ENCODE measurements at places on chromosomes 13 and 19. TPM values are rescaled to one million over a fixed set of nuclear protein-coding genes. Genes with fewer than 3 reads are reported as not detected.

The FLT1 gene
- 1.3 TPM for total RNA-seq

GRCh38 chr13:48993150-48993549 is 17.4 kb downstream of the FNDC3A start:
- no peaks in the 10 kb centered on the region for H3K27me3 ChIP-seq
- no peak overlapping the region for H3K4me3 ChIP-seq
- H3K36me3 ChIP-seq, result peaks cover 44% of the 10 kb centered on the region
- H3K4me1 ChIP-seq, result peaks cover 11% of the 10 kb centered on the region
- no peak overlapping the region for H3K27ac ChIP-seq
- DNase-seq, result no peak

DNA sequence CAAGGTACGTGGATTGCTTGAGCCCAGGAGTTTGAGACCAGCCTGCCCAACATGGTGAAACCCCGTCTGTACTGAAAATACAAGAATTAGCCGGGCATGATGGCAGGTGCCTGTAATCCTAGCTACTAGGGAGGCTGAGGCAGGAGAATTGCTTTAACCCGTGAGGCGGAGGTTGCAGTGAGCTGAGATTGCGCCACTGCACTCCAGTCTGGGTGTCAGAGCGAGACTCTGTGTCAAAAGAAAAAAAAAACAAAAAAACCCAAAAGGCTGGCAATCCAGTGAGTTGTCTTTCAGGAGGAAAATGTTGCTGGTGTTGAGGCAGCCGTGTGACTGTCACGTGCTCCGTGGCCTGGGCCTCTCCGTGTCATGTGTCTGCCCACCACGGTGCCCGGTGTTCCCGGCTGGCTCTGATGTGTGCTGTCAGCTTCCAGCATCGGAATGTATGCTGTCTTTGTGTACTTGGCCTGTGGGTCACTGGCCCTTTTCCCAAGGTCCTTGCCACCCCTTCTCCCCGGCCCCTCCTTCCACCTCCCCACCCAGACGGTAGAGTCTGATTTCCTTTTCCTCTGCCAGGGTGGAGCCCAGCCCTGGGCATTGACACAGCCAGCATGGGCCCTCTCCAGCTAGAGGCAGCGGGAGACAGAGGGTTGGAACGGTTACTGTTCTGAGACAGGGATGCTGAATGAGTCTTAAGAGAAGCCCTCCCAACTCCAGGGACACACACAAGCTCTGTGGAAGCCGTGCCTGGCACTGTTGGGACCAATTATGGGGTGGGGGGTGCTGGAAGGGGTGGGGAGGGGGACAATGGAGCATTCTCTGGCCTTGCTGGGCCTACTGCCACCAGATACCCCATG is 7.2 kb upstream of the TUBB4A start:
- peaks cover 10% of the 10 kb centered on the region for H3K4me1 ChIP-seq
- no peaks in the 10 kb centered on the region for H3K27me3 ChIP-seq
- no peak overlapping the region for H3K27ac ChIP-seq
- no peak for DNase-seq

DNA sequence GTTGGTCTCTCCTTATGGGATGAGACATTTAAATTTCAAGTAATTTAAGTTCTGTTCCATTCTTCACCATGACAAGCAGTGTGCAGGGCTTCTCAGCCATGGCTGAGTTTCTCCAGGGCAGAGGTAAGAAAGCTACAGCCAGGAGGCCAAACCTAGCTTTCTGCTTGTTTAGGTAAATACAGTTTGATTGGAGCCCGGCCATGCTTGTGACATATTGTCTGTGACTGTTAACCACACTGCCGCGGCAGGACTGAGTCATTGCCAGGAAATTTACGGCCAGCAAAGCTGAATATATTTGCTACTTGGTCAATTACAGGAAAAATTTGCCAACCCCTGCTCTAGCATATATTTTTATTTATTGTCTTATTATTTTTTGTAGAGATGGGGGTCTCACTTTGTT is 10.7 kb downstream of the NLRP8 start:
- H3K4me3 ChIP-seq, result no peak overlapping the region
- no peaks in the 10 kb centered on the region for H3K4me1 ChIP-seq
- no peaks in the 10 kb centered on the region for H3K36me3 ChIP-seq
- no peak for DNase-seq

The IL17D gene
- 0.18 TPM for total RNA-seq

GRCh38 chr19:45676851-45677263 is 8.8 kb downstream of the GIPR start:
- DNase-seq, result peak; percentile 62
- no peaks in the 10 kb centered on the region for H3K36me3 ChIP-seq
- peaks cover 25% of the 10 kb centered on the region for H3K4me1 ChIP-seq
- H3K27ac ChIP-seq, result peak overlapping the region; percentile 52
- H3K27me3 ChIP-seq, result peaks cover 2% of the 10 kb centered on the region

DNA sequence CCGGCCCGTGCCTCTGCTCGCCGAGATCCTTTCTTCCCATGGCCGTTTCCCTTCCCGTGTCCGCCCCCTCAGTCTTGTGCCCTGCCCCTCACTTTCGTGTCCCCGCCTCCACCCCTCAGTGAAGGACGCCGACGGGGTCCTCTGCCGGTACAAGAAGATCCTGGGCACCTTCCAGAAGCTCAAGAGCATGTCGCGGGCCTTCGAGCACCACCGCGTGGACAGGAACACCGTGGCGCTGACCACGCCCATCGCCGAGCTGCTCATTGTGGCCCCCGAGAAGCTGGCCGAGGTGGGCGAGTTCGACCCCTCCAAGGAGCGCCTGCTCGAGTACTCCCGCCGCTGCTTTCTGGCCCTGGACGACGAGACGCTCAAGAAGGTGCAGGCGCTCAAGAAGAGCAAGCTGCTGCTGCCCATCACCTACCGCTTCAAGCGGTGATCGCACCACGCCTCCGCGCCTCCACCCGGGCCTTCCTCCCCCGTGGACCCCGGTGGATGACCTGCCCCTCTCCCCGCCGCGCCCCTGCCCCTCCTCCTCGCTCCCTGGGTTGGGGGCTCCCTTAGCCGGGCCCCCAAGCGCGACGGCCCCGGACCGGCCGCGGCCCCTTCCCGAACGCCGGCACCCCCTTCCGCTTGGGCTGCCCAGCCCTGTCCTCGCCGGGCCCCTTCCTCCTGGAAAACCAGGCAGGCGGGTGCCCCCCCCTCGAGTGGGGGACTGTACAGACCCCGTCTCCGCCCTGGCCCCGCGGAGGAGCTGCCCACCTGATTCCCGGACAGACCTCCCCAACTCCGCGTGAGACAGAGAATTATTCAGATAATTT is 2.3 kb upstream of the U2AF2 start:
- peaks cover 39% of the 10 kb centered on the region for H3K4me1 ChIP-seq
- no peak for DNase-seq
- peaks cover 30% of the 10 kb centered on the region for H3K36me3 ChIP-seq
- no peak overlapping the region for H3K27ac ChIP-seq
- H3K27me3 ChIP-seq, result no peaks in the 10 kb centered on the region

GRCh38 chr13:20528452-20528851 is 2.8 kb upstream of the CRYL1 start:
- no peak overlapping the region for H3K4me3 ChIP-seq
- H3K36me3 ChIP-seq, result peaks cover 3% of the 10 kb centered on the region
- DNase-seq, result no peak
- H3K27ac ChIP-seq, result no peak overlapping the region
- H3K4me1 ChIP-seq, result peaks cover 22% of the 10 kb centered on the region

GRCh38 chr13:100604918-100605710 is 16.5 kb upstream of the GGACT start:
- H3K4me1 ChIP-seq, result peaks cover 27% of the 10 kb centered on the region
- peaks cover 56% of the 10 kb centered on the region for H3K36me3 ChIP-seq
- no peak overlapping the region for H3K4me3 ChIP-seq
- no peak overlapping the region for H3K27ac ChIP-seq
- no peaks in the 10 kb centered on the region for H3K27me3 ChIP-seq

DNA sequence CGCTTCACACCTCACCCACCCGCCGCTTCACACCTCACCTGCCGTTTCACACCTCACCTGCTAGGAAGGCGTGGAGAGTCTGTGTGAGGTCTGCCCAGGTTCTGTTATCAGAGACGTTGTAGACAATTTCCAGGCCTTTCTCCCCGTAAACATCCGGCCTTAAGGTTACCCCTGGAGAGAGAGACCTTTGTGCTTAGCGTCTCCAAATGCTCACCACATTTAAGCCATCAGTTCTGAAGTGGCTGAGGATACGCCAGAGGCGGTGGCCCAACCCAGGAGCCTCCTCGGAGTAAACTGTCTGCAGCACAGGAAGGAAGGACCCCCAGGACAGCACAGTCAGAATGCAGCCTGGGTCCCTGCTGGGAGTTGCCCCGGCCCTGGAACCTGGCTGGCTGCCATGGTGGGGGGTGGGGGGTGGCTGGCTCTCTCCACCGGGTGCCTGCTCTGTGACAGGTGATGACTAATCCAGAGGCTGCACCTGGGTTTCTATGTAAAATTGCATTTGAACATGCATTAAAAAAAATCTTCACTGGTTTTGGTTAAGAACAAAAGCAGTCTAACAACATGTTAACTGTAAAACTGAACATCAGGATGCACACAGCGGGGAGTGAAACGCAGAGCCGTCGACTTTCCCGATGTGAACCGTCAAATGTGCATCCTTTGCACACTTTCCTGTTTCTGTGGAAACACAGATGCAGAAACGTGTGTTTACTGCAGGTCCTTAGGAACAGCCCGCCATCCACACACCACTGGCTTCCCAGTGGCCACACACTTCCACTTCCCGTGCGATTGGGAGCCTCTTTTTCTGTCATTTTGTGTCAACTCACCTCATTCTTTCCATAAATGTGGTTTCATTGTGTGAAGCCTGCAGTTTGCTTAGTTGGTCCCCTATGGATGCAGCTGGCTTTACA is 4.5 kb downstream of the ATP4B start:
- H3K4me3 ChIP-seq, result no peak overlapping the region
- no peaks in the 10 kb centered on the region for H3K27me3 ChIP-seq
- H3K4me1 ChIP-seq, result peaks cover 3% of the 10 kb centered on the region
- no peak overlapping the region for H3K27ac ChIP-seq

The FXYD7 gene
- total RNA-seq, result 5.2 TPM

DNA sequence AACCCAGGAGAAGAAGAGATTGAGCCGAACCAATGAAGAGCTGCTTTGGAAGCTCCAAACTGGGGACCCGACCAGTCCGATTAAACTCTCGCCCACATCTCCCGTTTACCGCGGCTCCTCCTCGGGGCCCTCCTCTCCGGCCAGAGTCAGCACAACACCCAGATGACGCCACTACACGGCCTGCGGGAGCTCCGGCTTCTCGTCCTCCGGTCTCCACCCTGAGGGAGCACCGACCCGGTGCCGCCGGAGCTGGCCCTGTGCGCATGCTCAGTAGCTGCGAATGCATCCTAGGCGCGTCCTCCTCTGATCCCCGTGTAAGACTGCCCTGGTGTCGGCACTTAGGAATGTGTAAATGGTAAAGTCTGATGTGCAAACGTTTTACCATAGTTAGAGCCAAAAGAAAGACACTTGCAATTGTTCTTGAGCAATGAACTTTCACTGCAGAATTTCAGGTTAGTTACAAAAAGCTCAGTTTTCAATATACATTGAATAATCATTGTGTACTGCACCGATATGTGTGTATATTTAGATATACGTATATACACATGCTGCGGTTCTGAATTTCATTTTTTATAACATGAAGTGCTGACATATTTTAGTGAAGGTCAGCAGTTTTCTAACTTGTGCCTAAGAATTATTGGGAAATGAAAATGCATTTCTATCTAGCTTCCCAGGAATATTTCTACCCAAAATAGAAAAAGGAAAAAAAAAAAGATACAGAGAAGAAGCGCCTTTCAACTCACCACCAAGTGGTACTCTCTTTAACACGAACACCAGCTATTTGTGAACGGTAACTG is 92.2 kb downstream of the SLC7A1 start:
- H3K4me3 ChIP-seq, result no peak overlapping the region
- H3K4me1 ChIP-seq, result peaks cover 1% of the 10 kb centered on the region
- DNase-seq, result no peak
- H3K36me3 ChIP-seq, result no peaks in the 10 kb centered on the region

DNA sequence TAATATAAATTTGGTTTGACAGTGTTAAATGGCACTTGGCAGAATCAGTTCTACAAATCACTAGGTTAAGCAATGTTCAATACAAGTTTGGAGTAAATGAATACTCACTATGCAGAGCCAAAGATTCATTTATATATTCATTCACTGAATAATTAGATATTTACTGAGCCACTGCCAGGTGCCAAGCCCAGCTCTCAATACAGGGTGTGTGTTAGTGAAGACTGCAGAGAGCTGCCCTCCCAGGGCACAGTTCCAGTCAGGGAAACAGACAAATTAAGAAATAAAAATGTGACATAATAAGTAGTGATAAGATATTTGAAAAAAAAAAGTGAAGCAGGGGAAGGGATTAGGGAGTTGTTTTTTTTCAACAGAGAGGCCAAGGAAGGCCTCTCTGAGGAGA is 411.7 kb downstream of the KCNRG start:
- H3K36me3 ChIP-seq, result no peaks in the 10 kb centered on the region
- DNase-seq, result no peak
- peaks cover 2% of the 10 kb centered on the region for H3K27me3 ChIP-seq
- no peak overlapping the region for H3K27ac ChIP-seq

- no peaks in the 10 kb centered on the region for H3K27me3 ChIP-seq
- peak; percentile 88 for DNase-seq
- peak overlapping the region; percentile 99 for H3K27ac ChIP-seq
- H3K36me3 ChIP-seq, result no peaks in the 10 kb centered on the region
Observed at GRCh38 chr19:13847407-13848339, 29.3 kb upstream of the NANOS3 start.

- no peaks in the 10 kb centered on the region for H3K4me1 ChIP-seq
- H3K4me3 ChIP-seq, result no peak overlapping the region
- H3K27me3 ChIP-seq, result no peaks in the 10 kb centered on the region
- no peak for DNase-seq
- no peak overlapping the region for H3K27ac ChIP-seq
Observed at GRCh38 chr13:103033999-103034398, 32.2 kb downstream of the SLC10A2 start.

DNA sequence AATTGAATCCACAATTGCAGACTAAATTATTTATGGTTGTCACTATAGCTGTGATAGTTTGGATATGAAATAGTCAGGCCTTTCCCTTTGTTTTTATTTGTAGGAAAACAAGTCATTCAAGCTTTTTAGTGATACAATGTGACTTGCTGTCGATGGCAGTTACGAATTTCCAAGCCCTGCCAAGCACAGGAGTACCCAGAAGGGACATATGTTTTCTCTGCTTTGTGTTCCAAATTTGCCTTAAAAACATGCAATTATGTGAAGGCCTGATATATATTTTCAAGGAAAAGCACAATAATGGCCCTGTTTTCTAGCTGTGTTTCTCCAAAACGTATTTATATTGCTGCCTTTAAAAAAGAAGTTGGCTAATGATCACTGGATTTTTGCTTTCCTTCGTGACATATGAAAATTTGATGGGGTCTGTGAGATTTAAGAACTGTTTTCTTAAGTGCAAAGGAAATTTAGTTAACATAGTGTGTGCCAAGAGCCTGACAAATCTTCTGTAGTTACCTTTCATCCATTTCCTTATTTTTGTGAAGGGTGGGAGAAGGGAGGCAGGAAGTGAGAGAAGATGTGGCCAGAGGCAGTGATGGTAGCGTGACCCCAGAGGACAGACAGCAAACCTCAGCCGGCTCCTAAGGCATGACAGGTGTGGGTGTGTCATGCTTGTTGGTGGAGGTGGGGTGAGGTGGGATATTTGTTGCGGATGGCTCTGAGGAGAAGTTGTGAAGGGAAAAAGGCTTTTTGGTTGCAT is 79.6 kb downstream of the TEX26 start:
- peaks cover 29% of the 10 kb centered on the region for H3K27me3 ChIP-seq
- no peak overlapping the region for H3K4me3 ChIP-seq
- peaks cover 37% of the 10 kb centered on the region for H3K4me1 ChIP-seq
- DNase-seq, result no peak

The CCDC169 gene
- total RNA-seq, result not detected

All from activated CD8-positive, alpha-beta T cell treated with anti-CD3 and anti-CD28 coated beads, Interleukin-2, amount 10 ng/mL, durations not matched to agents 7 days and 5 days (primary cell).